ACHN (cell line): ENCODE measurements at places on chromosomes 7 and 10.

- no peak for DNase-seq
These were observed 55.7 kb upstream of the AMPH start for GRCh38 chr7:38686888-38687287.

GRCh38 chr10:47031901-47032465 is 120.8 kb downstream of the PTPN20 start:
- DNase-seq: no peak

GRCh38 chr10:1552881-1553670 is 184.2 kb downstream of the ADARB2 start:
- DNase-seq: no peak

DNA sequence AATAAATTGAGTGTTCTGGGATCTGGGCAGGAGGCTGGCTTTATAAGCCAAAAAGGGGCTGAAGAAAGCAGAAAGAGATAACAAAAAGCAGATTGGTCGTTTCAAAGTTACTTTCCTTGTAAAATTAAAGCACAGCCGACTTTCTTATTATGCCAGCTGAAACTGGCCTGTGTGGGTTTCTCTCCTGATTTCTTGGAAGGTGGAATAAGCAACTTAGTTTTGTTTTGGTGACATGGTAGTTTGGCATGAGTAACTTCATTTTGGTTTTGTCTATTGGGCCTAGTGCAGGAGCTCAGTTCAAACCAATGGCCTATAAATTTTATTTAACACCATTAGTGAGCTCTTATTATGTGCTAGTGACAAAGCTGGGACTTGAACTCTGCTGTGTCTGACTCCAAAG is 13.2 kb upstream of the DNAJC12 start:
- no peak for DNase-seq

DNA sequence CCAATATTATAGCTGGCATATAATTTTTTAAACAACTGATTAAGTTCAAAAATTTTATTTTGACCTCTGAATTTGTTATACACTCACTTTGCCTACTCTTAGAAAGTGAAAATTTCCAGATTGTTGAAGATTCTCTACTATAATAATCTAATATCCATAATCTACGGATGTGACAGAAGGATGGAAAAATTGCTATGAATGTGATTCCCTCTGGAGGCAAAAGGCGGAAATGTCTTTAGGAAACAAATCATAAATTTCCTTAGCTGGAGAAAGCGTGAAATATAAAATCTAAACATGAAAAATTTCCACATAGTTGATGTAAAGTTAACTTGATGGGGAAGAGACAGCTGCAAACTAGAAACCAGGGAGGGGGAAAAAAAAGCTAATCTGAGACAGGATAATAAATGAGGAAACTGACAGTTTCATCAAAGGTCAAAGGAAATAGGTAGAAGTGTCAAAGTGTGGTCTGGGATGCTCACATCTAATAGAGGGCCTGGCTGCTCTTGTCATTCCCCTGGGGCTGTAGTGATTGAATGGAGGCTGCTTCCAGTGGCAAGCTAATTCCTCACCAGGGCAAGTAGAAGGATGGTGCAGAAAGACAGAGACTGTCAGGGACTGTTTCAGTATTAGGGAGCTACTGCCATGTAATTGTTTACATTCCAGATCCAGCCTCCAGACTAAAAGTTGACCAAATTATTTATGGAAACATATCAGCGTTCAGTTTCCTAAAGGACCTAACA is 264.5 kb downstream of the SDHAF3 start:
- DNase-seq: no peak

DNA sequence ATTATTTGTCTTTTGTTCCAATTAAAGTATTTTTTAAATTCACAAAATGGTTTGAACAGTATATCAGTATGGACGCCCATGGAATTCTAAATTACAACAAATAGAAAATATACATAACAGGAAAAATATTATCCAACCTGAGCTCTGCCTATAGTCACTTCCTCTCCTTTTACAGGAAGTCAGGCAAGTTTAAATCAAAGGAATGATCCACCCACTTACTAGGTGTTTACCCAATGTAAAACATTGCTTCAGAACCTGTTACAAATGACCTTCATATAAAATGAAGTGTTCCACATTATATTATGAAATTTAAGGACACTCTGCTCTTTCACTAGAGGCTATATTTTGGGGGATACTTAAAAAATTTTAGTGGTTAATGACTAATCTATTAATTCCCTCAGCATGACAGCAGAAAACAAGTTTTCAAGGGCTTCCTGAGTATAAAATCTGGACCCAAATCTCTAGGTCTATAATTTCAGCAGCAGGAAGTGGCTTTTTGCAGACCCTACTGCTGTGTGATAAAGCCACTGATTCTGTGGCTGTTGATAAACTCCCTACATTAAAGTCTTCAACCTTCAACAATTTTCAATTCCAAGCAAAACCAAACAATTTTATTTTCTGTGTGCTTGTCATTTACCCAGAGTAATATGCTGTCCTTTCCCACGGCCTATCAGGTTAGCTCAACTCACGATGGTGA is 722.6 kb downstream of the GATA3 start:
- no peak for DNase-seq

- no peak for DNase-seq
These were observed 40.9 kb downstream of the FRMPD2 start for GRCh38 chr10:48233559-48234005.

GRCh38 chr7:118580743-118581382 is 356.4 kb downstream of the ANKRD7 start:
- no peak for DNase-seq

- peak; percentile 39 for DNase-seq
These were observed 61.7 kb downstream of the PWWP2B start for GRCh38 chr10:132458586-132459300.

DNA sequence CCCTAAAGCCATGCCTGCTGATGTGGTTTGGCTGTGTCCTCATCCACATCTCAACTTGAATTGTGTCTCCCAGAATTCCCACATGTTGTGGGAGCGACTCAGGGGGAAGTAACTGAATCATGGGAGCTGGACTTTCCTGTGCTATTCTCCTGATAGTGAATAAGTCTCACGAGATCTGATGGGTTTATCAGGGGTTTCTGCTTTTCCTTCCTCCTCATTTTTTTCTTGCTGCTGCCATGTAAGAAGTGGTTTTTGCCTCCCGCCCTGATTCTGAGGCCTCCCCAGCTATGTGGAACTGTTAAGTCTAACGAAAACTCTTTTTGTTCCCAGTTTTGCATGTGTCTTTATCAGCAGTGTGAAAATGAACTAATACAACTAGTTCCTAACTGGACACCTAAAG is 11.8 kb downstream of the MACROH2A2 start:
- no peak for DNase-seq

DNA sequence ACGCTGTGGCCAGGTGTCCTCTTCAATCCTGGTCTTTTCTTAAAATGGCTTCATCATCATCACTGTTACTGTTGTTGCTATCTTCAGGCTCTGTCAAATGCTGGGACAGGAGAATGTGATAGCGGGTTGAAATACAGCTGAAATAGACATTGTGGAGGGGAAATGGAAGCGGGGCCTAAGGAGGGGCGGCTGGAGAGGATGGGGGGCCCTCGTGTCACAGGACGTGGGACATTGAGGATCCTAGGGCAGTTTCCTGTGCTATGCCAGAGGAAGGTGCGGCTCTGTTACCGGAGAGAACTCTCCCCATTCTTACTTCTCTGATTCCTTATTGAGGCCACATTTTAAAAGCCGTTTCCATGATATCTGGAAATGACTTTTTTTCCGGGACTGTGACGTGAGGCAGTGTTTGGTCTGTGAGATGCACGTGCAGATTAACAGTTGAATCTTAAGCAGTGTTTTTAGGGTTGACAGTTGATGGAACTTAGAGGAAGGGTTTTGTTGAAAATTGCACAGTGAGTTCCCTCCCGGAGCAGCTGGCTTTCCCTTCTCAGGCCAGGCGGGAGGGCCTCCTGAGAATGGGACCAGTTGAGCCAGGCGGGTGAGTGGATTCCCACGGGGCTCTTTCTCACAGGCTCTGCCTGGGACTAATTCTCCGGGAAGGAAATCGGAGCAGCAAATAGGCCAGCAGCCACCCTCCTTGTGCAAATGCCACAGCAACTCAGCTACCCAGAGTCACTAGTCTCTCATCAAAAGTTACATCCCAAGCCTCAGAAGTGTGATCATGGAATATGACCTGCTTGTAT is 125.2 kb downstream of the TACC2 start:
- DNase-seq: no peak

DNA sequence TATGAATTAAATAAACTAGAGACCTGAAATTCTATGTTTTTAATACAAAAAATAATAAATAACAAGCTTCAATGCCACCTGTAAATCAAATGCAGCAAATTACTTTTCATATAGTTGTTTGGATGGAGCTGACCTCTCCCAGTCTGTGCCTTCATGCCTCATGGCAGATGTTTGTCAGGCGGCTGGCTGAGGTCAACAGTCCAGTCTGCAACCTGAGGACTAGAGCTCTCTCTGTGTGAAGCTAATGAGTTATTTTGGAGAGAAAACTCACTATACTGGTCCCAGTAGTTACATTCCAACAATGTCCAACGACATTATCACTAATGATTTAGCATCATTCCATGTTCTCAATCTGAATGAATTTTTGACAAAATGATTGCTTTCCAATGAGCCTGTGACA is 746.2 kb upstream of the POM121L12 start:
- no peak for DNase-seq

- no peak for DNase-seq
These were observed 256.6 kb upstream of the SMIM30 start for GRCh38 chr7:113374955-113375354.

DNA sequence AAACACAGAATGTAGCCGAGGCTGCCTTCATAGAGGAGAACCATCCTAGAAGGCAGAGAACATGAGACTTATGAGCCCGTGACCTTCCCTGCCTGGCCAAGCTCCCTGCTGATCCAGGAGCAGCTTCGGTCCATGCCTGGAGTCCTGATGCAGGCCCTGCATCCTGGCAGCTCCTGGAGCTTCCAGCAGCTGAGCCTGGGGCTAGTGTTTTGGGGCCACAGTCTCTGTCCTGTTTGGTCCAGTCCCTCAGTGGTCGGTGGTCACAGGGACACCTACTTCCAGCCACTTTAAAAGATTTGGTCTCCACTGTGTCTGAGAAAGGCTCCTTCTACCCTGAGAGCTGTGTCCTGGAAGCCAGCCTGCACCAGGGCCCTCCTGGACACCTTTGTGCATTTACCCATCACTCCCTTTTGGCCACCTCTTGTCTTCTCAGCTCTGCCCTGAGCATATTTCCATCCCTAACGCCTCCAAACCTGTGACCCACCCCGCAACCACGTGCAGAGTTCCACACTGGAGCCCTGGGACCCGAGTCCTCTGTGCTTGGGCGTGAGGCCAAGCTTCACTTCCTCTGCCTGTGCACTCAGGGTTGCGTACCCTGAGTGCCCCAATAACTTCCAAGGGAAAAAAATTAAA is 315.2 kb upstream of the ZNF32 start:
- no peak for DNase-seq

DNA sequence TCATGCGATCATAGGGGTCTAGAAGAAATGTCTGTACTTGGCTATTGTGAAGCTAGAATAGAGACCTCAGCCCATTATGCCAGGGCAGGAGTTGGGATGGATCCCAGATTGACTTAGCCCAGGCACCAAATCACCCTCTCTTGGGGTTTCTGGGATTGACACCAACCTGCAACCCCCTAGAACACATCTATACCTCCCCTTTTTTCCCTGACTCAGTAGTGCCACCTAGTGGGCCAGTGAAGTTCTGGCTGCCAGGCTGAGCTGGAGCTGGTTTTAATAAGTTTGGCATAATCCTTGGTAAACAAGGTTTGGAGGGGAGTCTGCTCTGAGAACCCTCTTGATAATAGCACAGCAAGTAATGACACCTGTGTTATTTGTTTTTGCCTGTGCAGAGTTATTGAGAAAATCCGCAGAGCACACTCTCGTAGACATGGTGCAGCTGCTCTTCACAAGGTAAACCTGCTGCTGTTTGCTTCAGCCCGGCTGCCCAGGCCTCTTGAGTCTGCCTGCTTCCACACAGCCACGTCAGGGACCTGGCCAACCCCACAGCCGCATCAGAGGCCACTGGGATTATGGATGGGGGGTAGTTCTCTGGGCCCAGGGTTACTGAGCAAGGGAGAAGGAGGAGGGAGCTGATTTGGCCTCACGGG is 43.3 kb upstream of the NFKB2 start:
- DNase-seq: peak; percentile 74

- DNase-seq: peak; percentile 39
These were observed 1.0 kb upstream of the ZNF800 start for GRCh38 chr7:127393368-127394058.

DNA sequence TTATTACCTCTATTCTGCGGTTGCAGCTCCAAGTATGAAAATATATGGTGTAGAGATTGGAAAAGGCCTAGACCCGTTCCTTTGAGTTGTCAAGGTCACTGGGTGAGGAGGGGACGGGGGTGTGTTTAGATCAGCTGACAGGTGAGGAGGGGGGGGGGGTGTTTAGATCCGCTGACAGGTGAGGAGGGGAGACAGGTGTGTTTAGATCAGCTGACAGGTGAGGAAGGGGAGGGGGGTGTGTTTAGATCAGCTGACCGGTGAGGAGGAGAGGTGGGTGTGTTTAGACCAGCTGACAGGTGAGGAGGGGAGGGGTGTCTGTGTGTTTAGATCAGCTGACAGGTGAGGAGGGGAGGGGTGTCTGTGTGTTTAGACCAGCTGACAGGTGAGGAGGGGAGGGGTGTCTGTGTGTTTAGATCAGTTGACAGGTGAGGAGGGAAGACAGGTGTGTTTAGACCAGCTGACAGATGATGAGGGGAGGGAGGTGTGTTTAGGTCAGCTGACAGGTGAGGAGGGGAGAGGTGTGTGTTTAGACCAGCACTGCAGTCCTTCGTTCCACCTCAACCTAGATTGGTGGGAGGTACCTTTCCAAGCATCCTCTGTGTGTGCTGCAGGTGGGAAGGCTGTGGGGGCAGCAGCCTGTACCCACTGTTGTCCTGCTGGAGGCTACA is 655.0 kb upstream of the ADARB2 start:
- peak; percentile 26 for DNase-seq

DNA sequence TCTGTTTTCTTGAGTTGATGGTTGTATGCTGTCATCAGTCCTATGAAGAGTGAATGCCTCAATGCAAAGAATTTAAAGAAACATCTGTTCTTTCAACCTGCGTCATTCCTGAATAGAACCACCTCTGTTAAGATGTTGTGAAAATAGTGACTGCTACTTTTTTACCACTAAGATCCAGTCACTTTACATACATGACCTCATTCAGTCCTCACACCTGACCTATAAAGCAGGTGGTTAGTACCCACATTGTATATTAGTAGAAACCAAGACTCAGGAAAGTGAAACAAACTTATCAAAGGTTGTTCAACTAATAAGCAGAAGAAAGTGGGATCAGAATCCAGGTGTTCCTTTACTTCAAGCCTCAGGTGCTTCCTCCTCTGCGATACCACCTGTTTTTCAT is 64.8 kb downstream of the ITGB8 start:
- no peak for DNase-seq
